ENCODE measurements at places on chromosomes 2 and 18.

DNA sequence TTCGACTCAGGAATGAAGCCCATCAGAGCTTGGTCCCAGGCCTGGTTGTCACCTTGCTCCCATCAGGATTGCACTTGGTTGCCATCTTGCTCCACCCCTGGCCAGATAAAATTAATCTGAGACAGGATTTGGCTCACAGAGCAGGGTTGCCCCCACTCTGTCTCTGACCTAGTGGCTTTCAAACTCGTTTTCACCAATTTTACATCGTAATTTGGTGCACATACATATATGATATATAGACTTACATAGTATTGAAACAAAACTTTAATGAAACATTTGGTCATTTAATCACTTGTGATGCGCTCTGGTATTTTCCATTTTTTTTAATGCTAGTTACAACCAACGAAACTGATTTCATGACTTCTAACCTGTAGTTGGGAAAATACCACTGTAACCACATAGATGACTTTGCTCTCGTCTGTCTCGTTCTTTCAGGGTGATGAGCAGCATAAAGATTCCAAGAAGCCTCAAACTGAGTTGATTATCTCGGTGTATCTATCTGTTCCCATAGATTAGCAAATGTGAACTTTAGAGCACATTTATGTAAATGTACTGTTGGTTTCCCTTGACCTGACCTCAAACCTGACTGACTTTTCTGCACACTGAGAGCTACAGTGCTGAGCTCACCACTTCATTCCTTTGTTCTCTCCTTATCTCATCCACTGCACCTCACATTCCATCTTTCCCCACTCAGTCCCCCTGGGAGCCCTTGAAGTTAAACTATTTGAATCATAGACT, 30.5 kb upstream of the PLB1 start:
- DNase-seq: no peak

DNA sequence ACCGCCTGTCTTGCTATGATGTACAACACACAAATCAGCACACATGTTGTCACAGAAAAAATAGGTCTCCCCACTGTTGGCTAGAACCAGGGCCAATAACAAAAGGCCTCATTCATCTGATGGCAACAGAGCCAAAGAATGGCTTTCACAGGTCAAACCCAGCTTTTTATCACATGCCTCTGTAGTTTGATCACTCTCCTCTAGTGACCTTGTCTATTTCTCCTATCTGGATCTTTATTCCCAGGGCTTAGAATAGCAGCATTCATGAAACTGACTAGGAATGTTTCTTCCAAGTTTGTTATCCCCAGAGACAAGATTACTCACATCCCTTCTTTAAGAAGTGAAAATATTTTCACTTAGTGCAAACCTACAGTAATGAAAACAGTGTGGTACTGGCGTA, 285.8 kb upstream of the GYPC start:
- DNase-seq: no peak

DNA sequence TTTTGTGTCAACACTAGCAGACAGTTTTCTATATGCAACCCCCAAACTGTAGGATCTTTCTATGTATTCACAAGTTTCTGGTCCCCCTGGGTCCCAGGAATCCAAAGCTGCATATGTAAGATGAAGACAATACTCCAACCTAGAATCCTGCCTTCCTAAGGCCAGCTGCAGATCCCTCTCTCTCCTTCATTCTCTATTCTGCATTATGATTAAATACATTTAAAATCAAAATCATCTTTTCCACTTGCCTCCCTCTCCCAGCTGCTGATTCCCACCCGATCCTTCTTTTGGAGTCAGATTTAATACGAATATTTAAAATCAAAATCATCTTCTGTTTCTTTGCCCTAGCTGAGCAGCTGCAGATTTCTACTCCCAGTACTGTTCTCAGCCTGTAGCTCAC, 783.0 kb upstream of the ZEB2 start:
- no peak for DNase-seq

DNA sequence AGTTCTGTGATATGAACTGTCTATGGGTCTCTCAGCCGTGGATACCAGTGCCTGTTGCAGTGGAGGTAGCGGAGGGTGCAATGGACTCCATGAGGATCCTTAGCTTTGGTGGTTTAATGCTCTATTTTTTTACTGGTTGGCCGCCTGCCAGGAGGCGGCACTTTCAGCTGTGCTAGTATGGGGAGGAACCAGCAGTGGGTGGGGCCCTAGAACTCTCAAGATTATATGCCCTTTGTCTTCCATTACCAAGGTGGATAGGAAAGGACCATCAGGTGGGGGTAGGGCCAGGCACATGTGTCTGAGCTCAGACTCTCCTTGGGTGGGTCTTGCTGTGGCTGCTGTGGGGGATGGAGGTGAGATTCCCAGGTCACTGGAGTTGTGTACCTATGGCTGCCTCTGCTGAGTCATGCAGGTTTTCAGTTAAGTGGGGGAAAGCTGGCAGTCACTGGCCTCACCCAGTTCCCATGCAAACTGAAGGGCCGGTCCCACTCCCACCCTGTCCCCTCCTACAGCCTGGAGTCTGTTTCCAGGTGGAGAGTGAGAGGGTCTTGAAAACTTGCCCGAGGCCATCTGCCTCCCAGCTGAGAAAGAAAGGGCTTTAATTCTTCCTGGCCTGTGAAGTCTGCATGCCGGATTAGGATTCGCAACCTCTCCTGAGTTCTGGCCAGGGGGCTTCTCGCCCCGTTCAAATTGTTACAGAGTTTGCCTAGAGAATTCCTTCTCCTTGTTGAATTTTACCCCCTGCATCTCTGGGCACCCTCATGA, 14.5 kb downstream of the KCNS3 start:
- no peak for DNase-seq

DNA sequence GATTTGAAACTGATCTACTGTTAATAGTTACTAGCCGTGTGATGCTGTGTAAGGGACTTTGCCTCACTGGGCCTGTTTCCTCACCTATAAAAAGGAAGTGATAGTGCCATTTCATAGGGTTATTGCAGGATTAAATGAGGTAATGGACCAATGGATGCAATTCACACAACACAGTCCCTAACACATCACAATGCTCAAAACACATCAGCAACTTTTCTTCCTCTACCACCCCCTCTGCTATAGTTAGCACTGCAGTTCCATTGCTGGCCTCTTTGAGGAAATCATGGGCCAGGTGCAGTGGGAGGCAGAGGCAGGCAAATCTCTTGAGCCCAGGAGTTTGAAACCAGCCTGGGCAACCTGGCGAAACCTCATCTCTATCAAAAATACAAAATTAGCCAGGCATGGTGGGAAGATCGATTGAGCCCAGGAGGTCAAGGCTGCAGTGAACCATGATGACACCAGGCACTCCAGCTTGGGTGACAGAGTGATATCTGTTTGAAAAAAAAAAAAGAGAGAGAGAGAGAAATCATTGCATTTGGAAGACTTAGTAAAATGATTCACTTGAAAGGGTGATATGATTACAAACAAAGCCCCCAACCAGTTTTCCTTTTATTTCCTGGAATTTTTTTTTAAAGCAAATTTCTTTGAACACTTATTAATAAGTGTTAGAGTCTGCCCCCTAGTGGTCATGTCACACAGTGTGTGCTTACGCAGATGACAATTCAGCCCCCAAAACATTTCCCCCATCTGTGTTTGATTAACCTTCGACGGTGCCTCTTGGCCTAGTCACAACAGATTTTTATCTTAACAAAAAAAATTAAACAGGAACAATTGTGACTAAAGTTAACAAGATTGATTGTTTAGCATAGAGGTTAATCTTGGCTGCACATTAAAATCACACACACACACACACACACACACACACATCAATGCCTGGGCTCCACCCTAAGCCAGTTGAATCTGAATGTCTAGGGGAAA, 88.6 kb upstream of the BCL11A start:
- DNase-seq: no peak

DNA sequence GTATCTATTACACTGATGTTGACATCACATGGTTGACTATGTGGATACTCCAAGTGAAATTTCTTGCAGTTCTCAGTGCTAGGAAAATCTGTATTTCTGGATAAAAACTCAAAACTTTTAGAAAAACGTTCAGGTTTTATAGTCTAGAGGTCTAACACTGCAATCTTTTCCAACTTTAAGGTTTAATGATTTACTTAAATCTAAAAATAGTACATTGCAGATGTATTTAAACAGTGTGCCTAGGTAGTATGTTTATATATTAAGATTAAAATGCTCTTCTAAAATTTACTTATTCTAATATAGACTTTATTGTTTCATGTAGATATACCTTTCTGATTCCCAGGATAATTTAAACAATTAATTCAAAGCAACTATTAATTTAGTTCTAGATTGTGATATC, 98.3 kb downstream of the SH3YL1 start:
- no peak for DNase-seq
